ENCODE measurements at places on chromosomes 4 and X. TPM values are rescaled to one million over a fixed set of nuclear protein-coding genes. Genes with fewer than 3 reads are reported as not detected.

The PRR32 gene
- total RNA-seq, result not detected

The PRSS12 gene
- total RNA-seq, result 1.0 TPM

The GPR82 gene
- total RNA-seq, result not detected

DNA sequence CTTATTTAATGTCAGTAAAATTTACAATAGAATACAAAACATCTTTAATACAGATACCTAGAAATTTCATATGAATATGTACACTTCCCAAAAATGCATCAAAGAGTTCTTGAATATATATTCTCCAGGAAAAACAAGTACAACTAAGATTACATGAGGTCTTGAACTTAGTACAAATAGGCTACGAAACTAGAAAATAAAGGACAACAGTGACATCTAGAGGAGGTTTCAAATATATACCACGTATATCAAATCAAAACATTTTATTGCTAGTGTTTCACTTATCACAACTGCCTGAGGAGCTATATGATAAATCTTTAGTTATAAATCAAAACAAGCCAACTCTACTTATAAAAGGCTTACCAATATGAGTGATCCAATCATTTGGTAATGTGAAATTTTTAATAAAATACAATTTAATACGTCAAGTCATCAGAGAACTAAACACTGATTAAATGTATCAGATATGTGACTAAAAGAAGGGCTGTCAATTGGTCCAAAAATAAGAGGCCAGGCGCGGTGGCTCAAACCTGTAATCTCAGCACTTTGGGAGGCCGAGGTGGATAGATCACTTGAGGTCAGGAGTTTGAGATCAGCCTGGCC lies 36.6 kb downstream of the ANAPC10 start:
- DNase-seq, result no peak

The CD40LG gene
- not detected for total RNA-seq

The IGFBP7 gene
- 1,471 TPM for total RNA-seq

- no peak for DNase-seq
These were observed 28.2 kb downstream of the DCAF12L2 start for GRCh38 chrX:126137899-126138298.

The XKRX gene
- not detected for total RNA-seq

The TRIM2 gene
- total RNA-seq, result 38.2 TPM

The MAGEA9B gene
- not detected for total RNA-seq

GRCh38 chrX:151680805-151681204 lies 14.5 kb upstream of the PRRG3 start:
- no peak for DNase-seq

DNA sequence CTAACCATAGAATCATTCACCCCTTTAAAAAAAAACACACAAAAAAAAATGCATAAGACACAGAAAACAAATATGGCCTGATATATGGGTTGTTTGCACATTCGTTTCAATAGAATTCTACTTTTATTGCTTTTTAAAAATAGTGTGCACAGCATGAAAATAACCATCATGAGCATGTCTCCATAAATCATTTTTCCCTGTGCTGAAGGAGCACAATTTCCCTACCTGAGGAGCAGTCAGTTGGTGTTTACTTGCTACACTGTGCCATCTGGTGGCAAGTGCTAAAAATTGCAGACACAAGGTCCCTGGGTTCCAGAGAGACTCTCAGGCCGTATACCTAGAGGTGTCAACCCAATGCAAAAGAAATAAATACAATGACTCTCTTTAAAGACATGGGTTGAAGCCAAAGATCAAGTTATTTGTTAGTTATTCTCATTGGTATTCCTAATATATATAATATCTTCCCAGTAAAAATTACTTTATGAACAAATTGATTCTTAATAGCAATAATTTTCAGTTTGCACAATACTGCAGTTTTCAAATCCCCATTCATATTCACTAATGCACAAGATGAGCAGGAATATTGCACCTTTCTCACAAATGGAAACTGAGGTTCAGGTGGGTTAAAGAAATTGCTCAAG lies 551.4 kb downstream of the IQCM start:
- peak; percentile 13 for DNase-seq

DNA sequence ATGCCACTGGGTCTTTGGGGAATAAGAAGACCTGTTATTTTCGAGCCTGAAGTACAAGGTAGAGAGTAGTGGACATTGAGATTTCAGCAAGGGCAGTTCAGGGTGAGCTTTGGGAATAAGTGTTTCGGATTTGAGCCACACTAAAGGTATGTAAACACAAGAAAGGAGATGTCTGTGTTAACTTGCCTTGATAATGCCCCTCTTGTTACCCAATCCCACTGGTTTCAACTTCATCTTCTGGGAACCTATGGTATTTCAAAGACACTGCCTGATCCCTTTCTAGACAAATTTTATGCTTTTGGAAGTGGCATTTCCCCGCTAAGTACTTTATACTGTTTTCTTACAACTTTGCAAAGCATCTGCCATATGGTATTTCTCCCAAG lies 79.4 kb downstream of the SLC9A6 start:
- no peak for DNase-seq

The PAGE1 gene
- total RNA-seq, result not detected

GRCh38 chr4:18105030-18106011 lies 83.8 kb upstream of the LCORL start:
- DNase-seq, result no peak

DNA sequence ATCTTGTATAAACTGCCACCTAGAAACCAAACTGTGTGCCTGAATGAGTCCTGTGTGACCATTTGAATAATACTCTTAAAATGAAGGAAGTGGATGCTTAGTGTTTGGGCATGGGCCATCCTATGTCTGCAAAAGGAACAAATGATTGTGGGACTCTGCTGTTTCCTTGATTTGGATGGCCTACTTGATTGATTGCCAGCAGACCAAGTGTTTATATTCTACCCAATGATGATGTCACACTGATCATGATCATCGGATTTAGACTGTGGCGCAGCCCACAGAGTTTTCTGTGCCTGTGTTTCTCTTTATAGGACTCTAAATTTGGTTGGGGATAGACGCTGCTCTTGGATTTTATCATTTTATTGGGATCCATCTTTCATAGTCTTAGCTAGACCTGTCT lies 4.4 kb downstream of the SEPTIN11 start:
- DNase-seq, result no peak

- no peak for DNase-seq
These were observed 20.1 kb upstream of the AP1S2 start for GRCh38 chrX:15874672-15875071.

DNA sequence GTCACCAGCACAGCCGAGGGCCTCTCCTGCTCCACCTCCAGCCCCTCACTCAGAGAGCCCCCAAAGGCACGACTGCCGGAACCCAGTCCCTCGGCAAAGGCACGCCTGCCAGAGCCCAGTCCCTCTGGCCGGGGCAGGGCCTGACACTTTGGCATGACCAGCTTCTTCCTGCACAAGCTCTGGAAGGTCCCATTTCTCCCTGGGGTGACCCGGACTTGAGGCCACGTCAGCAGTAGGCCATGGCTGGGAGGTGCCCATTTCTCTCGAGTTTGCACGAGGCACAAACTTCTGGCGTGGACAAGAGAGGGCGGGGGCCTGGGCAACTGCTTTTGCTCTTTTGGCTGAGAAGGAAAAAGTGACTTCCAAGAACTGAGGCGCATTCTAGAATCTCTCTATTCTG lies 62.2 kb upstream of the GPR78 start:
- no peak for DNase-seq

- DNase-seq, result no peak
These were observed 84.5 kb upstream of the MAML3 start for GRCh38 chr4:140238351-140239056.

DNA sequence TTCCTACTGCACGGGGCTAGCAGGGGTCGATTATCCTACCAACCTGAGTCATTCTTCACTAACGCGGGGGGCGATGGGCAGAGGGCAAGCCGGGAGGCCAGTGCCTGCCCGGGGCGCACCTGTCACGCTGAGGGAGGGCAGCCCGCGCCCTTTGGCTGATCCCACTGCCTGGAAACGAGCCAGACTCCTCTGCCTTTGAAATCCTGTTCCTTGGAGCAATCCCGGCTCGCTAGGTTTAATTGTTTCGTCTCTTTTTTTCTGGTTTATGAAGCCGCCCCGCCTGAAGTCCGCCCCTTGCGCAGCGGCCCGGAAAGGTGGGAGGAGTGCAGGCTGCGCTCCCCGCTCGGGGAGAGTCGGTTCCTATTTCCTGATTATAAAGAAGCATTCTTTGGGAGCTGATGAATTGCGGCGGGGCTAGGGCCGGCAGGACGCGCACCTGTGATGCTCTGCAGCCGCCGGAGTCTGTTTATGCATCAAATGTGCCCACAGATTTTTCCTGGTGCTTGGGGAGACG lies 484.2 kb downstream of the BCOR start:
- no peak for DNase-seq

The AREG gene
- total RNA-seq, result 149 TPM

DNA sequence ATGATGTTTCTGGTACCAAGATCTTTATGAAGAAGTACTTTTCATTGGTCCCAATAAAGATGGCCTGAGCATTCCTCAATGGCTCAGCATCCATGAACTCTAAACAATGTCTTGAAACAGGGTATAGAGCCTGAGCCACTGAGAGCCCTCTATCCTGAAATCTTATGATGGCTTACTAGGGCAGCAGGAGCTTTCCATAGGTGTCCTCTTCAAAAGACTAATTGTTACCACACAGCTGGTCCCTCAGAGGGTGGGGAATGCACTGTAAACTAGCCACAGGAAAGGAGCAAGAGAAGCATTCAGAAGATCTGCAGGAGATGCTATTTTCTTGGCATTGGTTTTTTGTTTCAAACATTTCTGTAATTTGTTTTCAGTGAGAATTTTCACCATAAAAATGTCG lies 5.6 kb upstream of the BANK1 start:
- no peak for DNase-seq

The TXK gene
- total RNA-seq, result 2.0 TPM

The VGLL1 gene
- total RNA-seq, result 7.8 TPM

DNA sequence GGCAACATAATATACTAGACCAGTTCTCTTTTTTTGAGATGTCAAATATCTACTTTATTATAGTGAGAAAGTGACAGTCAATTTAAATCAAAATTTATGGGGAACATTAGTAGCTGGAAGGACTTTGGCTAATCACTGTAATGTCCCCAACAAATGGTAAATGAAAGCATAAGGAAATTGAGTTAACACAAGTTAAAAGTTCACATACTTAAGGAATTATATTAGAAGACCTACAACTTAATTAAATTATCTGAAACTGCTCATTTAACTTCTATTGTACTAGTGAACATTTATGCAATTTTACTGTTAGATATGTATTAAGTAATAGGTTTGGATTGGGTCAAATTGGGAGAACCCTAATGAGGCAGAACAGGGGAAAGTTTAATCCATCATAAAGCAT lies 160.3 kb upstream of the TENM3 start:
- DNase-seq, result no peak

The YY2 gene
- total RNA-seq, result 1.2 TPM

DNA sequence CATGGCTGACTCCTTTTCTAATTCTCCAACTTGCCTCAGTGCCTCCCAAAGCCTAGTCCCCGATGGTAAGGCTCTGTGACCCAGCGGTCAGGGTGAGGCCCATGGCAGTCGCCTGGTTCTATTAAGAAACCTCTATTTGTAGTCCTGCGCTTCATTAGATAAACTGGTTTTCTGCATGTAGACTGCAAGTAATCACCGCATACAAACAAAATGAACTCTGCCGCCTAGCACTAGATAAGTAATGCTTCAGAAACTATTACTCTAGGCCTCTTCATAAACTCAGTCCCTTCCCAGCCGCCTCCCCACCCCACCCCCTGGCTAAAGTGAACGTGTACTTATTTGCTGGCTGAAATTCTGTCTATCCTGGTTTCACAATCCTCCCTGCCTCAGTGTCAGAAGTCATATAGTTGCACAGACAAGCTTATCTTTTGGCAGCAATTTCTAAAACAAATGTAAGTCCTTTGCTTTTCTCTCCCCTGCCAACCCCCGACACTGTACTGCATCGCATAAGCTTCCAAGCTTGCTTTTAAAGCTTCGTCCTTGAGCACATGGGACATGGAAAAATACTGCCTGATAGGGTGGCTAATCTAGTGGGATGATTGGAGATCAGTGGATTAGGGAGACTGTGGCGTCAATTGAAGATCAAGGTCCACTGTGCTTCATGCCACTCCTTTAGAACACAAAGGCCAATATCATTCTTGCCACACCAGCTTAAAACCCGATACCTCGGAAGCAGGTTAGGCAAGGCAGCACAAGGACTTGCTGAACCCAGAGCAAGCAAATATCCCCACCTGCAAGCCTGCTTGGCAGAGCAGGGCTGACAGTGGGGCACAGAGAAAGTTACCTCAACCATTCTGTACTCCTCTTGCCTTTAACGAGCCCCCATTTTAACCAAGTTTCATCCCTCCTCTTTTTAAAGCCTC lies 125.8 kb downstream of the IRF2 start:
- no peak for DNase-seq

GRCh38 chr4:6720202-6720699 lies 4.3 kb downstream of the BLOC1S4 start:
- DNase-seq, result no peak

GRCh38 chr4:123952530-123953274 lies 556.1 kb downstream of the SPRY1 start:
- no peak for DNase-seq

The CYTL1 gene
- total RNA-seq, result 8.1 TPM

DNA sequence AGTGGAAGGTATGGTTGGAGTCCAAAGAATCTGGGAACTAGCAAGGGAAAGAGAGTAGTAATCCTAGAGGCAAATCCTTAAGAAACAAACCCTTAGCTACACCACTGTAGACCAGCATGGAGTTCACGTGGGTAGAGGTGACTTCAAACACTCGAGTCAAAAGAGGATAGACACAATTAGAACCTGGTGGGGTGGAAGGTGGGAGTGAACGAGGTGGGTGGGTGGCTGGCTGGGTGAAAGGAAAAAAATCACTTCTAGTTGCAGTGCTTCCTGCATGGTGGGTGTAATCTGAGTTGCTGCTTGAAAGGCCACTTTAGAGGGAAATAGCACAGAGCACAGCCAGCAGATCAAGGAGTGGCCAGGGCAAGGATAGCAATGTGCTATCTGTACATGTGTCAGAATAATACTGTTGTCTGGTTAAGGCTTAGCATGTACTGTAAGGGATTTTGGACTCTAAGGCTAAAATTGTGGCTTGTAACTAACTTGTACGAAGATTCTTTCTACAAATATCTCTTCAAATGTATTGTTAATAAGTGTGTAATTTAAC lies 356.2 kb downstream of the GRIA2 start:
- no peak for DNase-seq

DNA sequence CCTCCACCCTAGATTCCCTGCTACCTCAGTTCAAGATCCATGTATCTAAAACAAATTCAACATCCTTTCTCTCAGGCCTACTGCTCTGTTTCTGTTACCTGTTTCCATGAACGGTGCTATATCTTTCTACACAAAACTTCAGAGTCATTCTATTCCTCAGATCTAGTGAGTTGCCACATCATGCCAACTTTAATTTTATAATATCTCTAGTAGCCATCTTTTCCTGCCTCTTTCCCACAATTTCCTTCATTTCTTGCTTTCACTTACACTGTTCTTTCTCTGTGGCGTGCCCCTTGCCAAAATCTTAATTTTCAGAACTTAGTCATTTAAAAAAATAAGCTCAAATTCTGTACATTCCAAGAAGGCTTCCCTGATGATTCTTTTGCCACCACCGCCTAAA lies 15.2 kb downstream of the GUCY1A1 start:
- DNase-seq, result no peak

The FGF13 gene
- 2.5 TPM for total RNA-seq

The TREX2 gene
- not detected for total RNA-seq

- no peak for DNase-seq
These were observed 100.9 kb downstream of the PTCHD1 start for GRCh38 chrX:23435575-23435974.

GRCh38 chr4:183550345-183551093 lies 45.7 kb downstream of the ING2 start:
- DNase-seq, result no peak
